SK-N-MC (cell line): ENCODE measurements at places on chromosomes 7 and 10.

- DNase-seq = no peak
Measured at GRCh38 chr7:2760098-2760889, 72.3 kb downstream of the AMZ1 start.

- DNase-seq = no peak
Measured at GRCh38 chr10:26534384-26534783, 96.2 kb downstream of the APBB1IP start.

GRCh38 chr10:102524746-102525145 is 21.0 kb downstream of the SUFU start:
- DNase-seq = no peak

- no peak for DNase-seq
Measured at GRCh38 chr7:76069238-76069638, 21.3 kb downstream of the MDH2 start.

DNA sequence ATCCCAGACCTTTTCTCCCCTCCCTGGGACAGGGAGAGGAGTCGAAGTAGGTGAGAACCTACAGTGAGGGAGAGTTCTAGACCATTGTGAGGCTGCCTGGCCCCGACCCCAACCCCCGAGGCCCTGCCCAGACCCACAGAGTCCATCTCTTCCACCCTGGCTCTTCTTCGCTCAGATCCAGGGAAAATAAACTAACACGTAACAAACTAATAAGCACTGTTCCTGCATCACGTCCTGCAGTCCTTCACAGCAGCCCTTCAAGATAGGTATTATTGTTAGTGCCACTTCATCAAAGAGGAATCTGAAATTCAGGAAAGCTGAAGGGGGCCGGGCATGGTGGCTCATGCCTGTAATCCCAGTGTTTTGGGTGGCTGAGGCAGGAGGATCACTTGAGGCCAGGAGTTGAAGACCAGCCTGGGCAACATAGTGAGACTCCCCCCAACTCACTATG is at the start of gene SPACDR:
Gene SPACDR, minus strand, starts transcription at position 51 of the 451 bp plus-strand sequence. CDS start 235 bp downstream, outside the sequence.
- no peak for DNase-seq

GRCh38 chr7:101239191-101239950 is 1.8 kb upstream of the CLDN15 start:
- DNase-seq = no peak

- no peak for DNase-seq
Measured at GRCh38 chr7:34837801-34838201, 179.8 kb downstream of the NPSR1 start.

- DNase-seq = no peak
Measured at GRCh38 chr7:151425670-151426440, 14.1 kb downstream of the CRYGN start.

GRCh38 chr7:38829488-38830165 is 79.4 kb downstream of the VPS41 start:
- DNase-seq = no peak

GRCh38 chr7:95649546-95649945 is 53.2 kb upstream of the PDK4 start:
- DNase-seq = no peak

- no peak for DNase-seq
Measured at GRCh38 chr10:76950354-76950753, 687.3 kb downstream of the KCNMA1 start.
